ACHN (cell line): ENCODE measurements at places on chromosomes 12 and 14.
A peak's percentile ranks its signal among the peaks of the same experiment; 100 is the strongest.

DNA sequence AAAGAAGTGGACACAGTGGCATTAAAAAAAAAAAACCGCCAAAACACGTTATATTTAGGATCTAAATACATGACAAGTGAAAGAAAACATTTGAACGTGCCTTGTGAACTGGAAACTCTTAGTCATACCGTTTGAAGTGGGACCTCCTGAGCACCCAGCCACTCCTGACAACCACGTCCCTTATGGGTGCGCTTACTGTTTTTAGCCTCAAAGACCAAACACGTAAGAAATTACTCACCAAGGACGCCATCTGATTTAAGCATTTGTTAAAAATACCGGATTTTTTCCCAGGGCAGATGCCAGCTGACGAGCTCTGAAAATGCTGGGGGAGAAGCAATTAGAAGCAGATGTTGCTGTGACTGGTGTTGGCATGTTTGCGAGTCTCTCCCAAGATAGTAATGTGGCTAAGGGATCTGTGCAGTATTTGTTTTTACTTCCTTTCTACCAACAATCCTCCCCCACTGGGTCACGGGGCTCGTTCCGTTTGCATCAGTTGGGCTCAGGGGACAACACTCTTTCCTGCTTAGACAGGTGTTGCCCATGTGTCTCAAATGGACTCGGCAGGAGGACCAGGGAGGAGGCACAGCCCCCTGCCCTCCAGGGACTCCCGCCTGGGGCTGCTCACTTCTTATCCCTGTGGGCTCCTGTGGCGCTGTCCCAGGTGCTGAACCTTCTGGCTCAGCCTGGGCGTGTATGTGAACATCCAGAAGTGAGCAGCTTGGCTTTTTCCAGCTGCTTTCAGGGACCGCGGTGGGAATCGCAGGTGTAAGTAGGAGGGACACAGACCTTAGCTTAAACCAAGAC is 101.0 kb downstream of the BEGAIN start:
- peak; percentile 48 for DNase-seq

- no peak for DNase-seq
Observed at GRCh38 chr14:79028281-79028680, 858.1 kb downstream of the NRXN3 start.

- no peak for DNase-seq
Observed at GRCh38 chr14:68405961-68406360, 386.9 kb downstream of the ZFP36L1 start.

DNA sequence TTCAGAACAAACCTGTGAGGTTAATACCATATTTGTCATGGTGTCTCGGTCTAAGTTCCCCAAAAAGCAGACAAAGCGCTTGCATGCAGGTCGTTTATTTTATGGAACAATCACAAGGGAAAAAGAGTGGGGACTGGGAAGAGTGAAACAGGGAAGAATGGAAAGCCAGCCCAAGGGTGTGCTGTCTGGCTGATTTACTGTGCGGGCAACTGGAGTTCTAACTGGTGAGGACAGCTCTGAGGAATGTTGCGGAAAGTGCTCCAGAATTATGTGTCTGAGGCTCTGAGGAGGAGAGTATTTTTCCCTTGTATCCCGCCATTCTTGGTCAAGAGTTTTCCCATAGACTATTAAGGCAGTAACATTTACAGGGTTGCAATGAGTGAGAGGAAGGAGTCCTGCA is 465.4 kb downstream of the RMST start:
- no peak for DNase-seq

DNA sequence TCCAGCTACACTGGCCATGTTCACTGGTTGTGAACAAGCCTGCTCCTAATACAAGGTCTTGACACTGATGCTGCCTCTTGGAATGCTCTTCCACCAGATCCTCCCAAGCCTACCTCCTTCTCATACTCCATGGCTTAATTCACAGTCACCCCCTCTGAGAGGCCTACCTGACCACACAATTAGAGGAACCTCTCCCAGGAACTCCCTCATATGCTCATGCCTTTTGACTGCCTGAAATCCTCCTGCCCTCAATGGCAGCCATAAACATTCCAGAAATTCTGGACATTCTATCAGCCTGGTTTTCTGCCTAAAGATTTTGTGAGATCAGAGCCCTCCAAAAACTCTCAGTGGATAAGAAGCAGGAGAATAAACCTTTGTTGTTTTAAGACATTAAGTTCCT is 340.2 kb downstream of the C12orf75 start:
- no peak for DNase-seq

- DNase-seq = no peak
Observed at GRCh38 chr14:89241934-89242651, 174.9 kb downstream of the FOXN3 start.

- no peak for DNase-seq
Observed at GRCh38 chr14:35355981-35356841, 48.3 kb downstream of the NFKBIA start.

GRCh38 chr14:100292301-100292775 is 13.9 kb downstream of the SLC25A29 start:
- no peak for DNase-seq

GRCh38 chr12:51954561-51955361 is 3.3 kb downstream of the ACVR1B start:
- no peak for DNase-seq

- DNase-seq = no peak
Observed at GRCh38 chr14:68143341-68143841, 323.8 kb downstream of the RAD51B start.

- DNase-seq = no peak
Observed at GRCh38 chr12:71465796-71466195, 26.2 kb downstream of the LGR5 start.

DNA sequence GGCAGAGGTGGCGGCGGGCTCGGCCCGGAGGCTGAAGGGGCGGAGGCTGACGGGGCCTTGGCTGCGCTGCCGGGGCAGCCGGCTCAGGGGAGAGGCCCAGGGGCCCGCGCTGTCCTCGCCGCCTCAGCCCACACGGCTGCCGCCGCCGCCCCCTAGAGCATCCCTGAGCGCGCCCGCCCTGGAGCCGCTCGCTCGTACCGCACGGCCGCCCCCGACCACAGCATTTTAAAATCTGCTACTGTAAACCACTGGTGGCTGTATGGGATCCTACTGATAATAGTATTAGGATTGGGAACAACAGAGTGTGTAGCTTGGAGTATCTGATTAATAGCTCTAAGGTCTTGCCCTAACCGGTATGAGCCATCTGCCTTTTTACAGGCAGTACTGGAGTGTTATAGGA is 22.2 kb upstream of the EDDM3A start:
- no peak for DNase-seq

DNA sequence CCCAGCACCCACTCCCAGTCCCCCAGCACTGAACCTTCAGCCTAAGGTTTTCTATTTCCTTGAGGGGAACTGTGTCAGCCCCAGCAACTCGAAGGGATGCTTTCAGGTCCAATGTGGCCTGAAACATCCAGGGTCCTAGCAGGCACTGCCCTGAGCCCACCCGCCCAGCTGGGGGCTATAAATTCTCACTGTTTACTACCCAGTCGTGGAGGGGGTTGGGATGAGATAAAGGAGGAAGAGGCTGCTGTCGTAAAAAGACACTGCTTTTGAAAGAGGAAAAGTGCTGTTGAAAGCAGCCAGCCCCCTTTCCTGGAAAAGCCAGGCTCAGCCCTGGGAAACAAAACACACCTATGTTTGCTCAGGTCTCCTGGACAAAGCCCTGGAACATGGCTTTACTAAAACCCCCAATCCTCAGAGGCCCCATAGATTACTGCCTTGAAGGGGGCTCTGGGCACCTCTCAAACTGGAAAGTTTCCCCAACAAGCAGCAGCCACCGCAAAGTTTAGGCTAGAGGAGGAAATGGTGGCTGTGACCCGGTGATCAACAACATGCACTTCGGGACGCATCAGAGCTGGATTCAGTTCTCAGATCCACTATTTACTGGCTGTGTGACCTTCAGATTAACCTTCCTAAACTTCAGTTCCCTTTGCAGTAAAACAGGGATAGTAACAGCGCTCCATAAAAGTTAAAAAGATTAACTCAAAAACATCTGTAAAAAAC is 51.0 kb downstream of the ACTN1 start:
- DNase-seq = no peak

- no peak for DNase-seq
Observed at GRCh38 chr12:10169104-10169503, 2.8 kb downstream of the OLR1 start.

DNA sequence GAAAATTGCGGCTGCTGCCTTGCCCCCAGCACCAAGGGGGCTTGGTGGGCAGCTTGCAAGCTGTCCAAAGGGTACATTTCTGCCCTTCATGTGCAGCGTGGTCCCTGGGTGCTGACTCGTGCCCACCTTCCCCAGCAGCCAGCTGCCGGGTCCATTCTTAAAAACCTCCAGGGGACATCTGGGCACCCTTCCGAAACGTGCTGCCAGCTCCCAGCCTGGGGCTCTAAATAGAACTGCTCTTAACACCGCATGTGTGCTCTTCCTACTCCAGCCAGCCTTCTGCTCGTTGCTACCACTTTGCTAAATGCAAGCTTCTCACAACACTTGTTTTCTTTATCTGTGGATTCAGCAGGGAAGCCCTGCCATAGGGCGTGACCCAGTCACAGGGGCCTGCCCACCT is 66.0 kb downstream of the RIMBP2 start:
- no peak for DNase-seq

DNA sequence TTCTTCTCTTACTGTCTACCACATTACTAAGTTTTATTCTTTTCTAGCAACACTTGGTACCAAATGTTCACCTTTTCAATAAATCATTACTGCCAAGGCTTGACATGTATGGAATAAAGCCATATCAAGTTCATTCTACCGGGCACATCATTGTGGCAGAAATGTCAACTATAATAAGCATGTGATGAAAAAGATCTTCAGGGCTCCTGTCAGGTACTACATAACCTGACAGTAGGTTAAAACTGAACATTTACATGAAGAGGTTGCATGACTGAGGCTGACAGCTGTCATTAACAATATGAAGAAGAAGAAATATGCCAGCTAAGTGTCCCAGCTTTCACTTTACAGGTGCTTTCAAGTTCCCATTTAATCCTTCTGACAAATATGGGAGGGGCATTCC is 178.9 kb downstream of the KCNH5 start:
- DNase-seq = no peak
